Epithelial cell of proximal tubule (primary cell): ENCODE measurements at places on chromosomes 5 and 9. TPM values are rescaled to one million over a fixed set of nuclear protein-coding genes. Genes with fewer than 3 reads are reported as not detected.

DNA sequence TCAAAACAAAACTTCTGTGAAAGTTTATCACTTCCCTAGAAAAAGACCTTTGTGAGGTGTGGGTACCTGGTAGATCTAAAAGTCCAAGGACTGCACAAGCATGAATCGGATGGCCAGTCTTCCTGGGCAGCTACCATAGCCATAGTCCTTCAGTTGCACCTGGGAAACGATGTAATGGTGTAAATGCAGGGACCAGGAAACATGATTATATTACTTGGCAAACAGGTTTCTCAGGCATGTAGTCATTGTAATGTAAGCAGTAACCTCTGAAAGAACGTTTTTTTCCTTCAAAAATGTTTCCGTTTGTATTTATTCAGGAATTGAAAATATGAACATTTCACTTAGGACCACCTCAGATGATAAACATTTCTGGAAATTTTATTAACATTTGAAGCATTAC, 433.4 kb downstream of the DTWD2 start:
- DNase-seq = no peak

DNA sequence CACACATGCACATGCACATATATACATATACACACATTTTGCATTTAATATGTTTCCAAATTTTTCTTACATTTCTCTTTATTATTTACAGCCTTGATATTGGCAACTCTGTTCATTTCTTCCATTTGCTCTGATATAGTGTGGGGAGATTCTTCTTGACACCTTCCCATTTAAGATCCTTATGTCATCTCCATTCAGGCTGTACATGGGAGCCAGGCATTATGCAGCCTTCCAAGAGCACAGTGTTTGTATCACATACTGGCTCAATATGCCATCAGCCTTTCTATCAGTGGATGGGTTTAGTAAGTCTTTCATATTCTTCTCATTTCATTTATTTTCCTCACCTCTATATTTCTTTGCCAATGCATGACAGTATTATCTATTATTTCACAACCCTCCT, 372.3 kb upstream of the FTMT start:
- DNase-seq = no peak

- DNase-seq = no peak
Measured at GRCh38 chr5:100406640-100407039, 128.5 kb upstream of the FAM174A start.

Gene DMXL1
- total RNA-seq = 10.6 and 11.9 TPM in 2 replicates

Gene CCL21
- not detected in 2 replicates for total RNA-seq

DNA sequence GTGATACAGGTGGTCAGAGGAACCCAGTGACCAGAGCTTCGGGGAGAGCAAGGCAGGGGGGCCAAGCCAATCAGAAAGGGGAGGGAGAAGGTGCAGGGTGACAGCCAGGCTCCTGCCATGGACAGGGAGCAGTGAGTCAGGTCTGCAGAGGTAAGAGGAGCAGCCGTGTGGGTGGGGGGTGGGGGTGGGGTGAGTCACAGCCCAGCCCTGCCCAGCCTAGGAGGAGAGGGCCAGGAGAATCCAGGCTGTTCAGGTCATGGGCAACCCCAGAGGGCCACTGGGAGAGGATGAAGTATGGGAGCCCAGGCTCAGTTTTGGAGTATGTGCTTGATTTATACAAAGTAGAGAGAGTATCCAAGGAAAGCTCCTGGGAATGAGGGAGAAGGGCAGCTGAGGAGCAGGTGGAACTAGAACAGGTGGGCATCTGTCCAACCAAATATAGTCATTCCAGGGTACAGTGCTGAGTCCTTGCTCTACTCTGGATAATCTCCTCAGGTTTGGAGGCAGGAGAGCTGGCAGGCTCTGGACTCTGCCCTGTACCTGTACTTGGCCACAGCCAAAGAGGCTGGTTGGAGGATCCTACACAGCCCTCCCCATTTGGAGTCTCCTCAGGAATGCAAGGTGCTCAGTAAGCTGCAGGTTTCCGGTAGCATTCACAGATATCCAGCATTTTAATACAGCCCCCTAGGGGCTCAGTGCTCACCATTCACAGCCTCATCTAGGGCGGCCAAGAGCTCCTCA, 1.6 kb downstream of the HBEGF start:
- DNase-seq = no peak

Gene MAST4
- 6.1 and 17.3 TPM in 2 replicates for total RNA-seq
